SW 1271 (cell line): ENCODE measurements at places on chromosomes 2 and 18.
A peak's percentile ranks its signal among the peaks of the same experiment; 100 is the strongest.

DNA sequence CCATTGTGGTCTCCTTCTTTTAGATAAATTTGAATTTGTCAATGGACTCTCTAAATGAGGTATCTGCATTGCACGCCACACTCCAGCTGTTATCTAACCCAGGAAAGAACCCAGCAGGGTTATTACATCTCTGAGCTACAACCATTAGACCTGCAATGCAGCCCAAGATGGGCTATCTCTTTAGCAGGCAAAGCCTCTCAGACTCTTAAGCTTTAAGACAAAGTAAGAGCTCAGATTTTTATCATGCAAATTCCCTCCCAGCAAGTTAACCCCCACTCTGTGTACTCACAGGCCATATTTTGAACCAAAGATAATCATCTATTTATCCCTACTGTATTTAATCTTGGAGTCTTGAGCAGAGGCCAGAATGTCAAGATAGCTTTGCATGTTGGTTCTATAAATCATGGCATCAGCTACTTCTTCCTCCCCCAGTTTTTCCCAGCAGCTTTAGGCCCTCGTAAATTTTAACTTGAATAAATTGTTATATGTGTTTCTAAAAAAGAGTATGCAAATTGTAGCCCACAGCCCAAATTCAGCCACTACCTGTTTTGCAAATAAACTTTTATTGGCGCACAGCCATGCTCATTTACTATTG is 273.7 kb upstream of the PKDCC start:
- no peak for DNase-seq

DNA sequence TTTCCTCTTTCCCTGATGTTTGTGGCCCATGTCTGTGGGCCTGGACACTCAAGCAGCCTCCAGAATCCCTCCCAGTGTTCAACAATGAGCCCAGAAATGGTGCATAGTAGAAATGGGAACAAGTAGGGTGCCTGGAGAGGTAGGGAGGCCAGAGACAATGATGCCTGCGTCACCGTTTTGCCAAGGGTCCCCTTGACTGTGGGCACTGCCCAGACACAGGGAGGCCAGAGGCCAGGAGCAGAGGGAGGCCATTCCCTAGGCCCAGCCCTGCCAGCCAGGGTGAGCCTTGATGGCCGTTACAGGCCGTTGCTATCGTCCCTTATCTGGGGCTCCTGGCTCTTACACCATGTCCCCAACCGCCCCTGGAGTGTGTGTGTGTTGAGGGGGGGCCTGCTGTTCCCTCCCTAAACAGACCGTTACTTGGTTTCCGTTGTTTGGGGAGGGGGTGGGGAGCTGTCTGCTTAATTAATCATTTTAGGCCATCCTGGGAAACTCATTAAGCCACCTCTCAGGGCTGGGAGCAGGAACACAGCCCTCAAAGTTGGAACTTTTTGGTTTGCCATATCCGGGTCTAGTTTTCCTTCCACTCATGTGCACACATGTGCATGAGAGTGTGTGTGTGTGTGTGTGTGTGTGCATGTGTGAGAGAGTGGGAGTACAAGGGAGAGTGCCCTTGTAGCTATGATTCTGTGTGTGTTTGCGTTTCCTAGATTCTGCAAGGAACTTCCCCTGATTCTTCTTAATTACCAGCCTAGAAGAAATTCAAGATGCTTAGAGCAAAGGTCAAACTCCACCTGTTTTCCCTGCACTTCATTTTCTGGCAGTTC is 135.2 kb upstream of the HAAO start:
- no peak for DNase-seq

GRCh38 chr2:66772618-66773017 is 337.7 kb downstream of the MEIS1 start:
- no peak for DNase-seq

- DNase-seq: no peak
Observed at GRCh38 chr2:212451786-212452231, 86.8 kb downstream of the ERBB4 start.

- DNase-seq: no peak
Observed at GRCh38 chr2:239277401-239278085, 123.3 kb downstream of the HDAC4 start.

DNA sequence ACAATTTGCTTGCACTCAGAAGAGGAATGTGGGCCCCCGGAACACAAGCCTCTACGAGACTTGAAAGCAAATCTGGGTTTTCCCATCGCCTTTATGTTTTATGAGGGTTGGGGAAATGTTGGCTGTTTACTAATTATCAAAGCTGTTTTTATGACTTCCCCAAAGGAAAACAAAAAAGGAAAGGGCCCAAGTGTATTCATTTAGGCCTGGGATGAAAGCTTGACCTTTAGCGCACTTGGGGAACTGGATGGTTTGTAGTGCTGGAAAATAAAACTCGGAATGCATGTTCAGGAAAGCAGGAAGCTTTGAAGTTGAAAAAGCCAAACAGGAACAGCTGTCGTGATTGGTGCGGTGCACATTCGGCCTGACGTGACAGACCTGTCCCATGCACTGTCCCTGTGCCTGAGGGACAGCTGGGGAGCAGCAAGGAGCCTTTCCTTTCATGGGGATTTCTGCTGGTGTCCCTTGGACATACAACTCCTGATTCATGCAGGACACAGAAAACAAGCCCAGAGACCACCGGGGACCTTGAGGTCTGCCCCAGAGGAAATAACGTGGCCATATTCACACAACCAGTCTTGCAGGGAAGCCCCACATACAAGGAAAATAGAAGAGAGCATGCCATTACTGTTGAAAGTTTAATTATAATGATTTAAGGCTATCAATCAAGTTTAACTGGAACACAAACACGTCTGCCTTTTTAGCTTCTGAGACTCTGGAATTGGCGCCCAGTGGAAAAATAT is 169.7 kb upstream of the APCDD1 start:
- DNase-seq: no peak

- no peak for DNase-seq
Observed at GRCh38 chr18:48607056-48607984, 68.5 kb downstream of the CTIF start.

DNA sequence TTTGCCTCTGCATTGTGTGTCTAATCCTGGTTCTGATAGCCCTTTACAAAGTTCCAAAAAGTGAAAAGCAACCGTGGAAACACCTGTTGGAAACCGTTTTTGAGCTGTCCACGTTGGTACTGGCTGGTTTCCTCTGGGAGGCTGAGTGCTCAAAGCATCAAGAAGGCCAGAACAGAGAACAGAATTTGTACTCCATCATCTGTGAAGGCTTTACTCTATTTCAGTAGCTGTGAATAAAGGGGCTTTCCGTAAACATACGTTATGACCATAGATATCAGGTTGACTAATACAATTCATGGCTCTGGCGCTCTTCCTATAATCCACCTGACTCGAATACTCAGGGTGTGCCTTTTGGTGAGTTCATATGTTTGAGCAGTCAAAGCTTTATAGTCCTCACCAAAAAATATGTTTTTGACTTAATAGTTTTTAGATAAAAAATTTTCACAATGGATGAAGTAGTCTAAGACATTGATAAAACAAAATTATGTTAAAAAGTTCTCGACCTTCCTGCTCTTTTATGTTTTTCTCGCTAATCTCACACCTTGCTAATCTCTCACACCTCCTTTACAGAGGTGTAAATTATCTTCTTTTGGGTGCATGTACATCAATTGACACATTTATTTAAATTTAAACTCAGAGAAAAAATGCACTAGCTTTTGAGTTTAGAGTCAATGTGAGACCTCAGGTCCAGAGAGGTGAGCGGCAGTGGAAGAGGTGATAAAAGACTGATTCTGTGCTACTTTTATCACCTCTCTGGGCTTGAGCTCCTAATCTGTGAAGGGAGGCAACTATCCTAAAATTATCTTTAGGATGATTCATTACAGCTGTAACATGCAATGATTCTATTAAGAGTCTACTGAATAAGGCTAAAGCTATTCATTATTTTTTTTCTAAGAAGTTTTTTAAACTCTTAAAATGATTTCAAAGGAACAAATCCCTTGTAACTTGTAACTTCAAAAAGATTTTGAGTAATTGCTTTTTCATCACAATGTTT is 65.3 kb downstream of the CXCR4 start:
- DNase-seq: no peak

DNA sequence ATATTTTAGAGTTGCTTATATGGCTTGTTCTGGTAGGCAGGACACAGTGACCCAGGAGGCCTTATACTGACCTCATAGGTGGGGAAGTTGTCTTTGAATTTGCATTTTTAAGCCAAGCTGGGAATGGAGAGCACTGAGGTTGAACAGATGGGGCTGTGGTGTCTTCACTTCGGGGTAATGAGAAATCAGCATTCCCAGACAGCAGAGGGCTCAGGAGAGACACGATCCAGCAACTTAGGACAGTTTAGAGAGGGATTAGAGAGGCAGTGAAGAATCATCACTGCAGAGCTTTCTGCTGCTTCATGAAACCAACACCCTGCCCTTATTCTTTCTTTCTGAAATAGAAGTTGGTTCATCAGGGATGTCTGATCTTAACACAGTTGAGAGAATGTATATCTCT is 202.4 kb downstream of the TDRD15 start:
- DNase-seq: no peak

- DNase-seq: peak; percentile 92
Observed at GRCh38 chr2:39411181-39411944, 25.7 kb downstream of the MAP4K3 start.

GRCh38 chr2:238930216-238930615 is 82.3 kb downstream of the TWIST2 start:
- no peak for DNase-seq

- DNase-seq: no peak
Observed at GRCh38 chr2:100278986-100279385, 43.3 kb downstream of the LONRF2 start.

- DNase-seq: no peak
Observed at GRCh38 chr2:197130318-197130717, 180.3 kb downstream of the ANKRD44 start.

DNA sequence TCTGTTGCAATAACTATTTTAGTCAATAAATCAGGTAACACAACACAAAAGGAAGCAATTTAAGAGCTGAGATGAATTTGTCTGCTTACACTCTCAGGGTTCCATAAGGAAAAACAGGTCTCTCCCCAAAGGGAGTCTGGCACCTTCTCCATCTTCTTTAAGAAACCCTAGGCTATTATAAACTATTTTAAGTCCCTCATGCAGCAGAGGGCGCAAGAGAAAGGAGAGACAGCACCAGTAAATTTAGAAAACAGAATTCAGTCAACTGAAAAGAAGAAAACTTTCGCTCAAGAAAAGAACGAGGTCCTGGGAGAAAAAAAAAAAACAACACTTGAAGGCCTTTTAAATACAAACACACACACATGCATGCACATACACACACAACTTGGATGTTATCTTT is 19.1 kb downstream of the SULT1C4 start:
- DNase-seq: no peak

GRCh38 chr2:139369423-139370409 is 589.5 kb upstream of the NXPH2 start:
- DNase-seq: no peak

- peak; percentile 28 for DNase-seq
Observed at GRCh38 chr2:111121028-111121827, 514 bp downstream of the BCL2L11 start.

- no peak for DNase-seq
Observed at GRCh38 chr2:113111823-113112287, 15.5 kb upstream of the IL1RN start.

DNA sequence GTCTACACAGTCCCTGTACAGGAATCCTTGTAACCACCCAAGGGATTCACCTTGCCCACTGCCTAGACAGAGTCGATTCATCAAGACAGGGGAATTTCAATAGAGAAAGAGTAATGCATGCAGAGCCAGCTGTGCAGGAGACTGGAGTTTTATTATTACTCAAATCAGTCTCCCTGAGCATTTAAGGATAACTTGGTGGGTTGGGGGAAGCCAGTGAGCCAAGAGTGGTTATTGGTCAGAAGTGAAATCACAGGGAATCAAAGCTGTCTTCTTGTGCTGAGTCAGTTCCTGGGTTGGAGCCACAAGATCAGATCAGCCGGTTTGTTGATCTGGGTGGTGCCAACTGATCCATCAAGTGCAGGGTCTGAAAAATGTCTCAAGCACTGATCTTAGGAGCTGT is 17.8 kb upstream of the FAM98A start:
- DNase-seq: no peak

DNA sequence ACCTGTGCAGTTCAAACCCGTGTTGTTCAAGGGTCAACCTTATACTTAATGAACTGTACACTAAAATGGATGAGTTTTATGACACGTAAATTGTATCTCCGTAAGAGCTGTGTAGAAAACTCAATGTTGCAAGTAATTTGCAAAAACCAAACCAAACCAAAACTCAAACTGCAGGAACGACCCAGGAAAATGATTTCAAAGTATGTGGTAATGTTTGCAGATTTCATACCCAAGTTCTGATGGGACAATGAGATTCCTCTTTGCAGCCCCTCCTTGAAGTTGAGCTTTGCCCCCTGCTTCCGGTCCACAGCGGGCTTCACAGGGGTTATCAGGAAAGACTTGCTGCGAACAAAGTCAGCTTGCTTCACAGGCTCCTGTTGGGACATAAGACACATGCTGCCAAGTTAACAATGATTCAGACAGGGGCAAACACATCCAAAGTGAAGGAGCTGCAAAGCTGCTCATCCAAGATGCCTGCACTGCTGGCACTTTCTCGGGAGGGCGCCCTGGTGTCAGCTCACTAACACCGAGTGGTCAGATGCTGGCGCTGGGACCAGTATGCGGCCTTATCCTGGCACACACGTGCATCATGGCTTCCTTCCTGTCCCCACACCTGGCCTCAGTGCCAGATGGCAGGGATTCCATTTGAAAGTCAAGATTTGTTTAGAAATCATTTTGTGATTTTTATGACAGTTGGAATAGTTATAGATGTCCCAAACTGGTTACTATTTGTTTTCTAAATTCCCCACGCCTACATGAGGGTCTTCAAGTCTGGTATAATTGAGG is 65.2 kb upstream of the MGAT4A start:
- no peak for DNase-seq

DNA sequence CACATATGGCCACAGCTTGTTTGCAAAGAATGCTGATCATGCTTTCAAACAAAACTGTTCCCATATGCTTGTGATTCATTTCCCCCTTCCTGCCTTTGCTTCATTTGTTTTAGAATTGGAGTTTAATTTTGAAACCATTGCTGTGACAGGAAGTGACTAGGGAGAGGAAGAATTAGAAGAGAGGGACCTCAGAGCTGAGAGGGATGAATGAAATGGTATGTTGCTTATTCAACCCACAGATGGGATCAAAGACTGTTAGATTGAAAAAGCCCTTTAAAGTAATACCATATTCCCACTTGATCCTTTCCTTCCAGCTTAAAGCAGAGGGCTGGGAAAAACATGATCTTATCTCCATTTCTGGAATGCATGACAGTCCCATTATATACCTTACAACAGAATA is 106.2 kb upstream of the RNF152 start:
- DNase-seq: peak; percentile 76

GRCh38 chr2:133146893-133147292 is 421.4 kb downstream of the NCKAP5 start:
- DNase-seq: no peak

DNA sequence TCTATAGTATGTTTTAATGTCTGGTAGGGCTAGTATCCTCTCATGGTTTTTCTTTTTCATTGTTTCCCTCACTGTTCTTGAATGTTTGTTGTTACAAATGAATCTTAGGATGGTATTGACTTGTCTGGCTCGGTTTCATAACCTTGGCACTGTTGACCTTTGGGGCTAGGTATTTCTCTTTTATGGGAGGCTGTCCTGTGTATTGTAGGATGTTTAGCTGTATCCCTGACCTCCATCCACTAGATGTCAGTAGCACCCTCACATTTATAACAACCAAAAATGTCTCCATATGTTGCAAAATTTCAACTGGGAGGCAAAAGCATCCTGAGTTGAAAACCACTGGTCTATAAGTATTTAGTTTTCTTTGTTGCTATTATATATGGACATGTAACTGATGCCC is 7.0 kb upstream of the AOX1 start:
- DNase-seq: peak; percentile 17
